Cardiac ventricle fibroblast (primary cell): ENCODE measurements at places on chromosomes 2 and 18. TPM values are rescaled to one million over a fixed set of nuclear protein-coding genes. Genes with fewer than 3 reads are reported as not detected.

ASPRV1 gene
- total RNA-seq, result 0.19 and 0.78 TPM in 2 replicates

ACMSD gene
- not detected in 2 replicates for total RNA-seq

ID2 gene
- 185 and 192 TPM in 2 replicates for total RNA-seq

VWA3B gene
- not detected in 2 replicates for total RNA-seq

REG1B gene
- not detected in 2 replicates for total RNA-seq

SLC30A3 gene
- 0.06 and 0.10 TPM in 2 replicates for total RNA-seq
